ENCODE measurements at places on chromosomes 4 and X. TPM values are rescaled to one million over a fixed set of nuclear protein-coding genes. Genes with fewer than 3 reads are reported as not detected.
A peak's percentile ranks its signal among the peaks of the same experiment; 100 is the strongest.

- DNase-seq = no peak
These were observed 269.4 kb downstream of the DCTD start for GRCh38 chr4:182647646-182648300.

DNA sequence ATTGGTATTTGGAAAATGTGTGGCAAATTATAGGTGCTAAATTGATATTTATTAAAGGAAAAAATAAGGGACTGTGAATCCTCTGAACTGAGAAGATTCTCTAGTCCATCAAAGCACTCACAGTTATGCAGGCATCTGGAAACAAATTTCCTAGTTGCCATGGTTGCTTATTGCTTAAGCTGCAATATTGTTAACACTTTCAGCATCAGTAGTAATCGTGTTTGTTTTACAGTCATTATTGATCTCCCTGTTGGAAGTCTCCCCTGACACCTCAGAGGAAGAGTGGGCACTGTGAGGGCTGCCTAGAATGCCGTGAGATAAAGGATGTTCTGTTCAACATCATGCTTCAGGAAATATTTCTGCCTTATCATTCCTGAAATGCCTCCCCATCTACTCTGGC, 2004.3 kb upstream of the ADGRL3 start:
- no peak for DNase-seq

DNA sequence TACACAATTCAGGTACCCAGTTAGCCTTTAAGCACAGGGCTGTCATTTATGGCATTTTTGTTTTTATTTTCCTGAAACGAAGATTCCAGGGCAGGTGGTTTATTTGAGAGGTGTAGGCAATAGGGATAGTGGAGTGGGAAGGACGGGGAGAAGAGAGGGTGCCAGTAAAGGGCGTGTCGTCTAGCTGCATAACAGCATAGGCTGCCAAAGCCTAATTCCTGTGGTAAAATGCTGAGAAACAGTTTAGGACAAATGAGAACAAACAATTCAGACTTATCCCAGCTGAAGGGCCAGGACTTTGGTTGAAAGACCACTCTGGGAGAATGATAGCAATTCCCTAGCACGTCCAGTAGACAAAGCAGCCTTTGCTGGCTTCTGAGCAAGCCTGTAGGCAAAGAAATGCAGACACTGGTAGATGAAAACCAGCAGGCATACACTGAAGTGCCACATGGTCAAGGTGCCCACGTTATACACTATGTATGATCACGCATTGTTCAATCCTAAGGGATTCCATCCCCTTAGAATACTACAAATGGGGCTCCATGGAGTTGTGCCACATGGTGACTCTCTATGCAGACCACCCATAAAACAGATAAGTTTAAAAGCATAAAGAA, 70.6 kb downstream of the PKD2 start:
- peak; percentile 26 for DNase-seq

- peak; percentile 81 for DNase-seq
These were observed 609 bp upstream of the SLC25A6 start for GRCh38 chrX:1392376-1393068.

DNA sequence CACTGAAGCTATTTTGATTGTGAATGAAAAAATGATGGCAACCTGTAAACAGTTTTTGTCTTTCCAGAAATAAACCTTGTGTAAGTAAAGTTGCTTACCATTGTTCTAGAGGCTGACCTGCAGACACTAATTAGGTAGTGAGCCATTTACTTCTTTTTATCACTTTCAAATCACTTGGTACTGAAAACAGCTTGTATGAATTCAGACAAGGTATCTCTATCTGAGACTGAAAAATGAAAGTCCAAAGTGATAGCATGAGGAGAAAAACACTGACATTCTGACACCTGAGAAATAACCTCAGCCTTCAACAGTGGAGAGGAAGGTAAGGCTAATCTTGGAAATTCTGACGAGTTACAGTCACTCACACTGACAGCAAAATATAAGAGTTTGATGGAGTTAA, 238.8 kb downstream of the GPC3 start:
- DNase-seq = no peak

DNA sequence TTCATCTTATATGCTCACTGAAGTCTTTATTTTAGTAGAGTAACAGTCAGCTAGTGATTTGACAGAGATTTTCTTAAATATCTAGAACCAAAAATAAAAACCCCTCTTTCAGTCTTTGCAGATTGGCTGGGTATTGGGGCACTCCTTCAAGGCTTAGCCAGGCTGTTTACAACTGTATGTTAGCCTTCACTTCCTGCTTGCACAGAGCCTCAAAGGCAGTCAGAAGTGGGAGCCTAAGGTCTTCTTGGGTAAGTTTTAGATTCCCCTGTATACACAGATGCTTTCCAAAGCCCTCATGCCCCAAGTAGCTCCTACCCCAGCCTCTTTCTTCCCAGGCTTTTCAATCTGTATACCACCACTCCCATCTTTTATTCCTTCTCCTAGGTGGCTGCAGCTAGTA, 136.1 kb upstream of the STIM2 start:
- no peak for DNase-seq

DNA sequence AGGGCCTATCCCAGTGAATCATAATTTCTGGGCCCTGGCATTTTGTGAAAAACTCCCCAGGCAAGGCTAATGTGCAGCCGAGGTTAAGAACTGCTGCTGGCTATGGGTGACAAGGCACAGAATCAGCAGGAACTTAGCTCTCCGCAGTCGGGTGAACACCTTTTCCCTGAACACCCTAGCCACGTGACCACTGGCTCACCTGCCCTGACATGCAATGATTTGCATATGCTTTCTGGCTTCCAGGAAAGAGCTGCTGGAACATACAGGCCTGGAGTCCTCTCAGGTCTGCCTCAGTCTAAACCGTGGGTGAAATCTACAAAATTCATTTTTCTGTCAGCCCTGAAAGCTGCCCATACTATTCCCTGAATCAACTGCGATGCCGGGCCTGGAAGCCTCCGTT, 56.6 kb downstream of the ZNF827 start:
- no peak for DNase-seq

DRP2 gene
- total RNA-seq = 2.4 TPM

CYBB gene
- total RNA-seq = 15.9 TPM

DNA sequence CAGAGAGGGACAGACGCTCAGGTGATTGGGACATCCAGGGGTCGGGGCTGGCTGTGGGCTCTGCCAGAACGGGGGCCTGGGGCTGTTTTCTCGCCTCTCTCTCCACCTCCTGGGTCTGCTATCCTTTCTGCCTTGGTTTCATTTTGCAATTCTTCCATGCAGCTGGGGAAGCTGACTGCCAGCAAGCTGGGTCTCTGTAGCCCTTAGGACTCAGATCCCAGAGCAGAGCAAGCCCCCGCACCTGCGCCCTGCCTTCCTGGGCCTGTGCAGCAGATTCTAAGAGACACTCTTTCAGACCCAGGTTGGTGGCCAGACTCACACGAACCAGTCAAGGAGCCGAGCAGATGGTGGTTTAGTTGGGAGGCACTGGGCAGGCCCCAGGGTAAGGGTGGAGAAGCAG, 59.1 kb upstream of the GRPEL1 start:
- DNase-seq = no peak

TMEM35A gene
- total RNA-seq = 2.0 TPM

ASMT gene
- total RNA-seq = 0.35 TPM

DNA sequence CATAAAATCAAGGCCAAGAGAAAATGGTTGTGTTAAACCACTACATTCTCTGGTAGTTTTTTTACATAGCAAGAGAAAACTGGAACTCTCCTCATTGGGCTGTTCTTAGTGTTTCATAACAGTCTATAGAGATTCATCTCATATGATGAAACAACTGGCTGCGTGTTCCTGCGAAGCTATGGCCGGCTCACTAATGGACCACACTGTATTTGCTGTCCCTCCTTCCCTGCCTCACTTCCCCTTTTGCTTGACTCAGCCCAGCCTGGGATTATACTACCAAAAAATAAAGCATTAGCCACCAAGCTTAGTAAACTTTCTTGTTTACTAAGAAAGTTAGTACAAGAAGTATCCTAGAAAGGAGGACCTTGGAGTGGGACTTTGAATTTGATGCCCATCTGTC, 31.6 kb upstream of the LSM6 start:
- no peak for DNase-seq

GRCh38 chr4:158112611-158113010, 60.2 kb downstream of the GASK1B start:
- DNase-seq = no peak

- peak; percentile 21 for DNase-seq
These were observed 773 bp upstream of the VMA21 start for GRCh38 chrX:151396042-151396824.

DNA sequence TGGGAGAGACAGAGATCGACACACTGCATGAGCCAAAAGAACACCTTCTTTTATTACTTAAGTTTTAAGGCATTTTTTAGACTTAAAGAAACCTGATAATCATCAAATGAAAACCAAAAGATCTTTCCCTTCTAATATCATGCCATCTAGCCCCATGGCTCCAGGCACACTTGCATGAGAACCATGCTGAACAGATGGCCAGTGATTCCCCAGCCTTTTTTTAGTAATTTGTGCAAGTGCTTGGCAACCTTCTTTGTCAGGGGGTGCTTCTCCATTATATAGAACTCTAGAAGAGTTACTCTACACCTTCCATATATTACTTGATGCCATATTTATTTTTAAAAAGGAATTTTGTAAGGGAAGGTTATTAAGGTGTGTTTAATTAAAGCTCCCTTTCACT, 182.2 kb upstream of the TEX13C start:
- DNase-seq = no peak

TEC gene
- 0.97 TPM for total RNA-seq

- DNase-seq = no peak
These were observed 1958.7 kb upstream of the IGFBP7 start for GRCh38 chr4:59068722-59069418.
